ENCODE measurements at places on chromosomes 6 and 20.

DNA sequence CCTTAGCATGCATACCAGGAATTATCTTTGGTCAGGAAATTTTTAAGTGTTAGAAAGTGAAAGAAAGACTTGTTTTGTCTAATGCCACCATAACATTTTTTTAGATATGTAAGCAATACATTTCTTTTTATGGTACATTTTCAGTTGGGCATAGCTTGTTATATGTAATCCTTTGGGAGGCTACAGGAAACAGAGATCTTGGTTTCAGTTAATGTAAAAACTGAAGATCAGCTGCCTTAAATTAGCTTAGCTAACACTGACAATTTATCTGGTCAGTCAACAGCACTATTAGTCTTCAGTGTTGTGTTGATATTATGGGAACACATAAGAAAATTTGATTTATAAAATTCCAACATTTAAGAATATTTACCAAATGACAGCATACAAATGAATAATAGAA lies 78.6 kb upstream of the SMIM8 start:
- no peak for DNase-seq

- DNase-seq, result no peak
Measured at GRCh38 chr6:166679566-166679965, 52.5 kb upstream of the RPS6KA2 start.

DNA sequence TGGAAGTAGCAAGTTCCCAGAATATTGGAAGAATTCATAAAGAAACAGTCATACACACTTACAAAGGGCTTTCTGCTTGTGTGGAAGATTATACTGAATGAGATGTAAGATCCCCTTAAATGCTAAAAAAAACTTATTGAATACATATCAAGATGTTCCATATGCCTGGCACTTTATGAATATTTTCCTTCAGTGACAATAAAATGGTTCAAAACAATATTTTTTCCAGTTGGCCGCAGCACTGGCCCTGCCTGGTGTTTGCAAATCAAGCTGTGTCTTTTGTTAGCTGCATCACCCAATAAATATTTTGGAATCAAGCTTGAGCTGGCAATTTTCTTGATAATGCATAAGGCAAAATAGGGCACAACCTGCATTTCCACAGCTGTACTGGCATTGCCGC lies 51.2 kb downstream of the CFAP61 start:
- no peak for DNase-seq

- no peak for DNase-seq
Measured at GRCh38 chr20:55132523-55132922, 657.1 kb downstream of the DOK5 start.

All from activated CD4-positive, CD25-positive, alpha-beta regulatory T cell (primary cell).